ENCODE measurements at places on chromosomes 6 and 20.

GRCh38 chr6:21402368-21402767 lies 191.2 kb upstream of the SOX4 start:
- DNase-seq = no peak

GRCh38 chr6:12013307-12013719 lies 1.2 kb downstream of the HIVEP1 start:
- DNase-seq = no peak

GRCh38 chr20:39004508-39004907 lies 42.4 kb downstream of the DHX35 start:
- peak; percentile 80 for DNase-seq

GRCh38 chr20:59151391-59151790 lies 12.2 kb upstream of the ZNF831 start:
- DNase-seq = no peak

DNA sequence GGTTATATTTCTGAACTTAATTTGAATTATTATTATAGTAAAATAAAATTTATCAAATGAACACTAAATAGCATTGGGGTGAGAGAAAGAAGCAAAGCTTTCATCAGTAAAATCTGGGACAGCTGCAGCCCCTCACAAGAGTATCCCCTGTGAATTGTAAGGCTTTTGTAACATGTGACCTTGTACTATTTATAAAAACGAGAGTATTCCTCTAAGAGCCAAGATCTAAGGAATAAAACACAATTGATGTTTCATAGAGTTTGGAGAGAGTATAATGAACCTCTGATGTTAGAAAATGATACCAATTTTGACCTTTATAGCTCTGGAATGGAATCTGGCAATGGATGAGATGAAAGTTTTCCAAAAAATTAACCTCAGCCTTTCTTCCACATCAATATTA lies 617.2 kb upstream of the ID4 start:
- DNase-seq = no peak

- no peak for DNase-seq
Measured at GRCh38 chr6:149488815-149489214, 4.0 kb upstream of the ZC3H12D start.

DNA sequence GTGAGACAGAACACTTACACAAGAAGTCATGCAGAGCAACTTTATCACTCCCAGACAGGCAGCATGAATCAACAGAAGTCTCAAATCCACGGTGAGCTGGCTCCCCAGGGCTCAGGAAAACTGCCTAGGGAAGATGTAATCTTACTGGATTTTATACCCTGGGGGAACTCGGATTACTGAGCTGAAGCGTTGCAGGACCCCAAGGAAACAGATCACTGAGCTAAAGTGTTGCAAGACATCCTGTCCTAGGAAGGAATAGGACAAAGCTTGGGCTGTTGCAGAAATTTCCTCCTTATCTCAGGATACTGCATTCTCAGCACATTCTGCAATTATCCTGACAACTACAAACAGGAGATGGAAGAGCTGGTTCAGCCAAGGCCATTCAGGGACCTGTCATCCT lies 224.8 kb downstream of the TFAP2A start:
- no peak for DNase-seq

DNA sequence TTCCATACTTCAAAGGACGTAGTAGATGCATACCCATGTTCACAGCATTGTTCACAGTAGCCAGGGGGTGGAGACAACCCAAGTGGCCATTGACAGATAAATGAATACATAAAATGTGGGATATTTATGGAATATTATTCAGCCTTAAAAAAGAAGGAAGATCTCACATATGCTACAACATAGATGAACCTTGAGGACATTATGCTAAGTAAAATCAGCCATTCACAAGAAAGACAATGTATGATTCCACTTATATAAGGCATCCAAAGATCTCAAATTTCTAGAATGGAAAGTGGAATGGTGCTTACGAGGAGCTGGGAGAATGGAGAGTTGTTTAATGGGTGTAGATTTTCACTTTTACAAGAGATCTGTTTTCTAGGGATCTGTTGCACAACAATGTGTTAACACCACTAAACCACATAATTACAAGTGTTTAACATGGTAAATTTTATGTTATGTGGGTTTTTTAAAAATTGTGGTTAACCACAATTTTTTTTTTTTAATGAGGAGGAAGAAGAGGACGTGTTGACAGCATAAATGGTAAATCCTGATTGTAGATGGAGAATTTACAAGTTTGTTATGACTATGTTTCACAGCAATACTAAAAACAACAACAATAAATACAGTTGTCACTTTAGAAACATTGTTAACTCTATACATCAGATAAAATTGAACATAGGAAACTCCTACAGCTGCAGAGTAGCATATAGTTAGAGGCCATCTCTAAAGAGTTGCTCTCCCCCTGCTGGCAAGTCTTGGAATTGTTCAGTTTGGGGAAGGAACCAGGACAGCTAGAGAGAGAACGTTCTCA lies 41.6 kb downstream of the CCN2 start:
- DNase-seq = peak; percentile 84

DNA sequence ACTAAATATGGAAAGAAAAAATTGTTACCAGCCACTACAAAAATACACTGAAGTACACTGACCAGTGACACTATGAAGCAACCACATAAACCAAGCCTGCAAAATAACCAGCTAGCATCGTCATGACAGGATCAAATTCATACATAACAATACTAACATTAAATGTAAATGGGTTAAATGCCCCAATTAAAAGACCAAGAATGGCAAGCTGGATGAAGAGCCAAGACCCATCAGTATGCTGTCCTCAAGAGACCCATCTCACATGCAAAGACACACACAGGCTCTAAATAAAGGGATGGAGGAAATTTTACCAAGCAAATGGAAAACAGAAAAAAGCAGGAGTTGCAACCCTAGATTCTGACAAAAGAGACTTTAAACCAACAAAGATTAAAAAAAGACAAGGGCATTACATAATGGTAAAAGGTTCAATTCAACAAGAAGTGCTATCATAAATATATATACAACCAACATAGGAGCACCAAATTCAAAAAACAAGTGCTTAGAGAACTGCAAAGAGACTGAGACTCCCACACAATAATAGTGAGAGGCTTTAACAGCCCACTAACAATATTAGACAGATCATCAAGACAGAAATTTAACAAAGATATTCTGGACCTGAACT lies 104.8 kb downstream of the HACE1 start:
- DNase-seq = no peak

DNA sequence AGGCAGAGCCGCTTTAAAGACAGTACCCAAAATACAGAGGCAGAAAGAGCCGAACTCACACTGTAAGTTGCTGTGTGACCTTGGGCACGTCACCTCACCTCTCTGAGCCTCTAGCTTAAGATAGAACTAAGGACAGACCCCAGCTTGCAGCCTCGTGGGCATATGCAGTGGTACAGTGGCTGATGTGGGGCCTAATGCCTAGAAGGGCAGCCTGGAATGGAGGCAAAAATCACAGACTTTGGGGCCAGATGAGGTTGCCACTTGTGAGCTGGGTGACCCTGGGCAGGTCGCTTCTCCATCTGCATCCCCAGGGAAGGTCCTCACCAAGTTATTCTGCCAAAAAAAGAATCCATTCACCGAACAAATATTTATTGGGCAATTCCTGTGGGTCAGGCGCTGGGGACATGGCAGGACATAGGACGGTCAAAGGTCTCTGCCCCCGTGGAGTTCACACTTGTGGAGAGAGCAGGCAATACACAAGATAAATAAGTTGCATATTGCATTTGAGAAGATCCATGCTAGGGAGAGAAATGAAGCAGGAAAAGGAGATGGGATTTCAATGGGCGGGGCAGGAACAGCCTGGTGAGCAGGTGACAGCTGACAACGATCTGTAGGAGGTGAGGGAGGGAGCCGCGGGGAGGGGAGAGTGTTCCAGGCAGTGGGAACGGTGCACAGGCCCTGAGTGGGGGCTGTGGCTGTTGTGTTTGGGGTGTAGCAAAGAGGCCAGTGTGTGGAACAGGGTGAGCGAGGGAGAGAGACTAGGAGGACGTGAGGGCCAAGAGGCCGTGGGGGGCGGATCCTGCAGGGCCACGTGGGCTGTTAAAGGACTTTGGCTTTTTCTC lies 115.2 kb downstream of the CEBPB start:
- DNase-seq = no peak

DNA sequence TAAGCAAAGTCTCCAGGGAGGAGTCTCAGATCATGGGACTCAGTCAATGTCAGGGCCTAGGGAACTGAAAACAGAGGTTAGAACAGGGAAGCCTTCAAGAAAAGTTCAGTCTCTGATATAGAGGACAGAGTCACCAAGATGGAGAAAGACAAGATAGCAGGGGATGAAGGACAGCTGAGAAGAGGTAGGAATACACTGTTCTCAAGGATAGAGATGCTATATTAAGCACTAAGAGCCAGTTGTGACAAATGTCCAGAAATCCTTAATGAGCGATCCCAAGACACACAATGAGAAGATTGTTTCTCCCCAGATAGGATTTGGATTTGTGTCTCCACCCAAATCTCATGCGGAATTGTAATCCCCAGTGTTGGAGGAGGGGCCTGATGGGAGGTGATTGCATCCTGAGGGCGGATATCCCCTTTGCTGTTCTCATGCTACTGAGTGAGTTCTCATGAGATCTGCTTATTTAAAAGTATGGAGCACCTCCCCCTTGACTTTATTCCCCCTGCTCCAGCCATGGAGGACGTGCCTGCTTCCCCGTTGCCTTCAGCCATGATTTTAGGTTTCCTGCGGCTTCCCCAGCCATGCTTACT lies 168.2 kb downstream of the AKAP7 start:
- DNase-seq = no peak

DNA sequence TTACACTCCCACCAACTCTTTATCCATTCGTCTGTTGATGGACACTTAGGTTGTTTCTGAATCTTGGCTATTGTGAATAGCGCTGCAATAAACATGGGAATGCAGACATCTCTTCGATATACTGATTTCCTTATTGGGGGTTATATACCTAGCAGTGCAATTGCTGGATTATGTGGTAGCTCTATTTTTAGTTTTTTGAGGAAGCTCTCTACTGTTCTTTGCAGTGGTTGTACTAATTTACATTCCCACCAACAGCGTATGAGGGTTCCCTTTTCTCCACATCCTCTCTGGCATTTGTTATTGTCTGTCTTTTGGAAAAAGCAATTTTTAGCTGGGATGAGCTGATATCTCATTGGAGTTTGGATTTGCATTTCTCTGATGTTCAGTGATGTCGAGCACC lies 4.6 kb upstream of the PFDN4 start:
- no peak for DNase-seq

DNA sequence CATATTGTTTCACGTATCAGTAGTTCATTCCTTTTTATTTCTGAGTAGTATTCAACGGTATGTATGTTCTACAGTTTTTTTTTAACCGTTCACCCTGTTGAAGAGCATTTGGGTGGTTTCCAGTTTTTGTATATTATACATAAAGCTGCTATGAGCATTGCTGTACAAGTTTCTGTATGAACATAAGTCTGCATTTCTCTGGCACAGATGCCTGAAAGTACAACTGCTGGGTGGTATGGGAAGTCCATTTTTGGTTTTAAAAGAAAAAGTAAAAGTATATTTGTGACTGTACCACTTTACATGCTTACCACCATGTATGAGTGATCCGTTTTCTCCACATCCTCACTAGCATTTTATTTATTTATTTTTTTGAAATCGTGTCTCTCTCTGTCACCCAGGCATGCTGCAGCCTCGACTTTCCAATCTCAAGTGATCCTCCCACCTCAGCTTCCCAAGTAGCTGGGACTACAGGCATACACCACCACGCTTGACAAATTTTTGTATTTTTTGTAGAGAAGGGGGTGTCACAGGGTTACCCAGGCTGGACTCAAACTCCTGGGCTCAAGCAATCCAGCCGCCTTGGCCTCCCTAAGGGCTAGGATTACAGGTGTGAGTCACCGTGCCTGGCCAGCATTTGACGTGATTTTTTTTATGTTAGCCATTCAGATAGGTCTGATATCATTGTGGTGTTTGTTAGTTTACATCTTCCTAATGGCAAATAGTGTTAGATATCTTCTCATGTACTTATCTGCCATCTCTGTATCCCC lies 11.0 kb upstream of the SIM1 start:
- peak; percentile 79 for DNase-seq
